Right forelimb (tissue), 1 donor: ENCODE measurements at places on chromosomes 11 and 22.
A peak's percentile ranks its signal among the peaks of the same experiment; 100 is the strongest.

DNA sequence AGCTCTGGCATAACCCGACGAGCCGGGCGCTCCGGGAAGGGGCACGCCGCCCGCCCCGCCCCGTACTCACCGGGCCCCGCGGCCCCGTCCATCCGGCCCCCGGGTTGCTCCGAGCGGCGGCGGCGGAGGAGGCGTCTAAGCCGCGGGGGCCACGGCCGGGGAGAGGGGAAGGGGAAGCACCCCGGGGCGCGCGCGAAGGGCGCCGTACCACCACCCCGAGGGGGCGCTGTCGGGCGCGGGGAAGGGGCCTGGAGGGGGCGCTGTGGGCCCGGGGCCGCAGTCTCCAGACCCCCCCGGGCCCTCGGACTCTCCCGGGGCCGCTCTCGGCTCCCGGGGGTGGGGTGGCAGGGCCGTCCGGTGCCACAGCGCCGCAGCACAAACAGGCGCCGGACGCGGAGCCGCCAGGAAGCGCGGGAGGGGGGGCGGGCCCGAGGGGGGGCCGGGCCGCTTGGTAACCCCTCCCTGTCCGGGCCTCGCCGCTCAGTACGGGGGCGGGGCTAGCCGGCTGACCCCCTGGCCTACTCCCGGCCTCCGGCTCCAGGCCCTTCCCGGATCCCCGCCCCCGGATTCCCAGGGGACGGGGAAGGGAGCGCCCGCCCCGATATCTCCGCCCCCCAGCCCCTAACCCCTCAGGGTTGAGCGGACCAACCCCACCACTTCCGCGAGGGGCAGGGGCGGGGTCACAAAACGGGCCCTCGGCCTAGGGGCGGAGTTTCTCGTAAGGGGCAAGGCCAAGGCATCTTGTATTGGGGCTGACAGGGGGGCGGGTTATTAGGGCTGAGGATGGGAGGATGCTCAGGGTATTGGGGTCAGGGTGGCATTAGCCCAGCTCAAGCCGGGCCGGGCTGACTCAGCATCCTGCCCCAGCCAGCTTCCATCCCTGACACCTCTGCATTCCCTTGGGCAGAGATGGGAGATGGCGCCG, at the start of the genes EML3 and ROM1:
Gene EML3, minus strand, starts transcription at position 410 of the 925 bp plus-strand sequence. Its CDS starts 318 bp downstream, at position 92.
Gene ROM1, plus strand, starts transcription at position 892 of the 925 bp plus-strand sequence. Its CDS starts 25 bp downstream, at position 917.
- DNase-seq: peak; percentile 93

DNA sequence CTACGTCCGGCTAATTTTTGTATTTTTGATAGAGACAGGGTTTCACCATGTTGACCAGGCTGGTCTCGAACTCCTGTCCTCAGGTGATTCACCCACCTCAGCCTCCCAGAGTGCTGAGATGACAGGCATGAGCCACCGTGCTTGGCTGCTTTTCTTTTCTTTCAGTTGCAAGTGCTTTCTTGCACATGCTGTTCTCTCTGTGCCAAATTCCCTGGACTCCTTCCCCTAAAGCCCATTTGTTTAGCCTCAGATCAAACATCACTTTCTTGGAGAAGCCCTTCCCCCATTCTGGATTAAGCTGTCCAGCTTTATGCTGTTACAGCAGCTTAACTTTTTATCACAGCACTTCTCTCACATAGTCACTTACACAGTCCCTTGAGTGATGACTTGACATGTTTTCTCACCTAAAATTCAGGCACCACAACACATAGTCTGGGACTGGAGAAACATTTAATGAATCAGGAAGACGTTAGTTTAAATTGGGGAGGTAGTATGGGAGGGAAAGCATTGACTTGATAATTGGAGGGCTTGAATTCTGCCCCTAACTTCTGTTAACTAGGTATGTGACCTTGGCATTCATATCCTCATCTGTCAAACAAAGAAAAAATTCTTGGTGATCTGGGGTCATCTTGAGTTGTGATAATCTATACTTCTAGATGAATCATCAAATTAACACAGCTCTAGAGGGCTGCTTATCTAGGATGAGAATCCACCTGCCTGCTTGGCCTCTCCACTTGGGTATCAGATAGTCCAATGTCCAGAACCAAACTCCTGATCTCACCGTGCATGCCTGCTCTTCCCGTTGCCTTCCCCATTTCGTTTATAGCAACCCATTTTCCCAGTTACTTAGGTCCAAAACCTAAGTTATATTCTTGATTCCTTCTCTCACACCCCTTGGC, 18.4 kb downstream of the ACO2 start:
- DNase-seq: no peak

DNA sequence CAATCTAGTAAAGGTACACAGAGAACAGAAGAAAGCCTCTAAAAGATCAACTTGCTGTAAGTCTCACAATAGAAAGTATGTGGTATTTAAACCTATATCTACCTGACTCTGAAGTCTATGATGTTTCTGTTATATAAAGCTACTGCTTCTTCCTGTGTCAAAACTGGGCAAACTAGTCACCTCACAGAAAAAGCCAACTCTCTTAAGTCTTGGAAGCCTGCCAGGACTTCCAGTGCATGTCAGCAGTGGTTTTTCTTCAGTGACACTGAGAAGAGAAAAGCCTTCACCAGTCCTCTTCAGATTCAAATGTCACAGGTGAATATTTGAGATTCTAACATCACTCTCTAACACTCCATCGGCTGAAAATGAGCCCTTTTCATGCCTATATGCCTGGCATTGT, 808.0 kb downstream of the DLG2 start:
- no peak for DNase-seq

- DNase-seq: no peak
Observed at GRCh38 chr22:17869285-17870096, 95.2 kb upstream of the BID start.

DNA sequence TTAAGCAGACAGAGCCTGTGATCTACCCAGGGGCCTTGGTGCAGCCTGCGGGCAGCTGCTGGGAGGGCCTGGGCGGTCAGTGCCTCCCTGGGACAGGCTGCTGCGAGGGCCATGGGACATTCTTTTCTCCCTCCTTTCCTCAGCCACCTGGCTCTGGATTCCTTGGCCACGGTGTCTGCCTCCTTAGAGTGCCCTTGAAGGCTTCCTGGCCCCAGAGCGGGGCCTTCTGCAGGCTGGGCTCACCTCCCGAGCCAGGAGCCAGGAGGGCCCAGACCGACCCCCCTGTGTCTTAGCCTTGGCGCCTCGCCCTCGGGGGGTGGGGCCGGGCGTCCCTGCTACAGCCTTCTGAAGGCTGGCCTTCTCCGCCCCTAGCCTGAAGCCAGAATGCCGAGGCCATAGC, 231.2 kb downstream of the TBC1D22A start:
- no peak for DNase-seq

GRCh38 chr11:1765871-1766718, 2.4 kb upstream of the CTSD start:
- DNase-seq: no peak

DNA sequence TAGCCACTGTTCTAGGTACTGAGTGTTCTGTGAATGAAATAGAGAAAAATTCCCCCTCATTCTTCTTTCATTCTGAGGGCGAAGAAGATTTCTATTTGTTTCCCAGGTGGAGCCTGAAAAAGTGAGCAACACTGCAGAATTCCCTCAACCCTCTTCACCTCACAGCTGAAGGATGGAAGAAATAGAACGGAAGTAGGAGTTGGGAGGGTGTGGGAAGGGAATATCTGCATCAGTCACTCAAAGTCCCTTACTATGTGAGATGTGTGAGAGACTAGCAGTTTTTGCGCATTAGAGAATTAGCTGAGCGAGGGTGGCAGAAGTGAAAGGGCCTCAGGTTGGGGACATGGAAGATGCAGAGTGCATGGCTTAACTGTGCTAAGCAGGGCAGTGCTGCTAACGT, 88.4 kb downstream of the ENTHD1 start:
- DNase-seq: no peak

GRCh38 chr22:50151571-50152537, 18.7 kb upstream of the PANX2 start:
- DNase-seq: no peak

DNA sequence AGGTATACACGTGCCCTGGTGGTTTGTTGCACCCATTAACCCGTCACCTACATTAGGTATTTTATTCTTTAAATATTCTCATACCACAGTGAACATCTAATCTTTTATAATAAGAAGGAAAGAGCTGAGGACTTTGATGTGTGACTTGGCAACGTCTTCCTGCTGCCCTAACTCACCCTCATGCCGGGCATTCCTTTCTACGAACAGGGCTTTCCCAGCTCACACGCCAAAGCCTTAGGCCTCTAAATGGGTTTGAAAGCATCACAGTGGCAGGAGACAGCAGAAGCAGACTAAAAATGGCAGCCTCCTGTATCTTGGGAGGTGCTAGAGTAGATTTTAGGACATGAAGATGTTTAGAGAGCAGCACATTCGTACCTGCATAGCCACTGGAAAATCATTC, 52.6 kb downstream of the CLTCL1 start:
- DNase-seq: no peak

GRCh38 chr11:13686776-13687175, 18.3 kb downstream of the FAR1 start:
- no peak for DNase-seq

DNA sequence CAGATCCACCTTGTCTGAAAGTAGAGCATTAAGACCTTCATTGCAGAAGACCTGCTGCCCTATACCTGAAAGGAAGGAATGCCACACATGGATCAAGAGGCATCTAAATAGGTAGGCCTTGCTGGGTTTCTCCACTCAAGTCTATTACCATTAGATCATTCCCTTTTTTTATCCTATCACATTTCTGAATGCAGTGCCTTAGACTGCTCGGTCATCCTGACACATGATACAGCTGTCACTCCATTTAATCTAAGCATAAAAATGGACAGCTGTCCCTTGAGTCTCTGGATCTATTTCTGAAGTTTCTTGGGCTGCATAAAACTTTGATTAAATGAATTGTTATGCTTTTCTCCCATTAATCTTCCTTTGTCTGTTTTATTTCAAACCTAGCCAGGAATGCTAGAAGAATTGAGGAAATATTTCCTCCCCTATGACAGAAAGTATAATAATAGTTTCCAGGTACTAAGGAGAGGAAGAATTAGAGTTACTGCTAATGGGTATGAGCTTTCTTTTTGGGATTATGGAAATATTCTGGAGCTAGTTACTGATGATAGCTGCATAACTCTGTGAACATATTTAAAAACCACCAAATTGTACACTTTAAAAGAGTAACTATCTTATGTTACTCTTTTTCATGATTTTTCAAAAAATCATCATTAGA, 88.0 kb downstream of the DLG2 start:
- DNase-seq: no peak

GRCh38 chr22:39688186-39688785, 117.7 kb downstream of the CACNA1I start:
- DNase-seq: no peak

- no peak for DNase-seq
Observed at GRCh38 chr11:11171854-11172253, 181.2 kb downstream of the CSNK2A3 start.

GRCh38 chr11:132430429-132431062, 1060.1 kb downstream of the NTM start:
- DNase-seq: peak; percentile 46

DNA sequence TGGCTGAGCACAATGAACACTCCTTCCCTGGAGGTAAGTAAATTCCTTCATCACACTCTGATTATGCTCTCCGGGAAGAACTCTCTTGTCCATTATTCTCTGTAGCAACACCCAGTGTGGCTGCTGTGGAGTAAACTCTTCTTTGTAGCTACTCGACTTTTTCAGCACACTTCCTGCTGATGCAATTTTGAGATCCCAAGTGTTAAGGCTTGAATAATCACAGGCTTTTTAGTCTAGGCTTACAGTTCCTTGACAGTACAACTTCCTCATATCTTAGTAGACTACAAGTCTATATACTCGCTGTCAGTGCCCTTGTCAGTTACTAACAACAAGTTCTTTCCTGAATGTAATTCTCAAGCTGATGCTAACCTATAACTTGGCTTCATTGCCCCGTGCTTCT, 301.8 kb upstream of the API5 start:
- no peak for DNase-seq

DNA sequence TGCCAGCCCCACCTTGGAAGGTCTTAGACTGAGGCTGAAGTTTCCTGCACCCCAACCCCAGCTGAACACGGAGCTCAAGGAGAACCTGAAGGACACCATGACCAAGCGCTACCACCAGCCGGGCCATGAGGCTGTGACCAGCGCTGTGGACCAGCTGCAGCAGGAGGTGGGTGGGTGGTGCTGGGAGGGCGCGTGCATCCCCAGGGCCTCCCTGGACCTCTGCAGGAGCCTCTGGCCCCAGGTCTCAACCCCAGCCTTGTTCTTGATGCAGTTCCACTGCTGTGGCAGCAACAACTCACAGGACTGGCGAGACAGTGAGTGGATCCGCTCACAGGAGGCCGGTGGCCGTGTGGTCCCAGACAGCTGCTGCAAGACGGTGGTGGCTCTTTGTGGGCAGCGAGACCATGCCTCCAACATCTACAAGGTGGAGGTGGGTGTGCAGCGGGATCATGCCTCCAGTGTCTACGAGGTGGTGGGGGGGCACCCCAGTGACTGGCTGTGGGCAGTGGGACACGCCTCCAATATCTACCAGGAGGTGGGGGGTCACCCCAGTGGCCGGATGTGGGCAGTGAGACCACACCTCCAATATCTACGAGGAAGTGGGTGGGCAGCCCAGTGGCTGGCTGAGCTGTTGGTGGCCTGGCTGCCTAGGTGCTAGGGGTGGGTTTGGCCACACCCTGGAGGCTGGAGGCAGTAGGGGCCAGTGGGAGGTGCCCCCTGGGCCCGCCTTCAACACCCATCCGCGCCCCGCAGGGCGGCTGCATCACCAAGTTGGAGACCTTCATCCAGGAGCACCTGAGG, 4.6 kb downstream of the CD151 start:
- no peak for DNase-seq

GRCh38 chr11:114562166-114562916, 2.7 kb upstream of the NXPE1 start:
- no peak for DNase-seq

- DNase-seq: no peak
Observed at GRCh38 chr11:124916370-124916710, 2.7 kb upstream of the HEPN1 start.

- no peak for DNase-seq
Observed at GRCh38 chr11:77190331-77191075, 62.5 kb downstream of the MYO7A start.

DNA sequence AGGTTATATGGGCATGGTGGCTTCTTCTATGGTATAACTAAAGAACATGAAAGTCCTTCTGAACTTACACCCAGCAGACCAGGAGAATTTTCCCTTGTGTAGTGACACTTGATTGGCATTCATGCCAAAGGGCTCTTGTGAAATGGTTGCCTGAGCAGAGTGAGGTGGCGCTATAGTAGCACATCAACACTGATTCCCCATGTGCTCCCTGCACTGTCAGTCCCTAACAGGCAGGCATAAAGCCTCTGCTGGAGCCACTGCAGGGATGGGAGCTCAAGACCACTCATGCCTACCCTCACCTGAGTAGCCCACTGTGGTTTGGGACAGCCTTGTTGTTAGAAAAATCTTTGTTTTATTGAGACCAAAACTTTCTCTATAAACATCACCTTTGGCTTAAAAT, 92.6 kb upstream of the LIN7C start:
- DNase-seq: no peak

GRCh38 chr11:117821431-117821830, 3.1 kb downstream of the FXYD2 start:
- no peak for DNase-seq
